ENCODE measurements at places on chromosomes 13 and 19.
A peak's percentile ranks its signal among the peaks of the same experiment; 100 is the strongest.

DNA sequence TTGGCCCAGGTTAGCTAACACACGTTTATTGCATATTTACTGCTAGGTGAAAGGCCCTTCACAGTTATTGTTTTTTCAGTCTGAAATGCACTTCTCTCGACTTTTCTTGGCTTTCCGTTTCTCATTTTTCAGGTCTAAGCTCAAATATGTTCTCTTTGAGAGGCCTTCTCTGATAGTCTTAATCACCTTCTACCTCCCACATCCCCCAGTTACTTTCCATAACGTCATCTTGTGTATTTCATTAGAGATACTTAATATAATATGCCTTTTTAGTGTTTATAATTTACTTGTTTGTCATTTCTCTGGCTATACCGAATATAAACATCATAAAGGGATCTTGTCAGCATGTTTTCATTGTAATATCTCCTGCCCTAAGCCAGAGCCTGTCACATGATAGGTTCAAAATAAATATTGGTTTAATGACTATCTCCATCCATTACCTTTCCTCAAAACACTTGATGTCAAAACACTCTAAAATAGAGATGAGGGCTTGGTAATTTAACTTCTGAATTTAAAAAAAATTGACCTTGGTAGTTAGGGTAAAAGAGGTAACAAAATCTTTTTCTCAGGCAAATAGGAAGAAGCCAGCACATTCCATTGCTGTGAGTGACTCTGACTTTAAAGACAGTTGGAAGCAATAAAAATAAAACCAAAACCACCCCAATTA lies 168.6 kb upstream of the RFC3 start:
- DNase-seq: peak; percentile 83

- no peak for DNase-seq
Measured at GRCh38 chr19:6204866-6205723, 69.6 kb downstream of the ACSBG2 start.

- no peak for DNase-seq
Measured at GRCh38 chr19:39805104-39805503, 26.4 kb downstream of the LEUTX start.

- no peak for DNase-seq
Measured at GRCh38 chr19:9456018-9456689, 20.8 kb upstream of the ZNF266 start.

GRCh38 chr13:82129281-82129680 lies 1753.0 kb downstream of the SLITRK1 start:
- no peak for DNase-seq

DNA sequence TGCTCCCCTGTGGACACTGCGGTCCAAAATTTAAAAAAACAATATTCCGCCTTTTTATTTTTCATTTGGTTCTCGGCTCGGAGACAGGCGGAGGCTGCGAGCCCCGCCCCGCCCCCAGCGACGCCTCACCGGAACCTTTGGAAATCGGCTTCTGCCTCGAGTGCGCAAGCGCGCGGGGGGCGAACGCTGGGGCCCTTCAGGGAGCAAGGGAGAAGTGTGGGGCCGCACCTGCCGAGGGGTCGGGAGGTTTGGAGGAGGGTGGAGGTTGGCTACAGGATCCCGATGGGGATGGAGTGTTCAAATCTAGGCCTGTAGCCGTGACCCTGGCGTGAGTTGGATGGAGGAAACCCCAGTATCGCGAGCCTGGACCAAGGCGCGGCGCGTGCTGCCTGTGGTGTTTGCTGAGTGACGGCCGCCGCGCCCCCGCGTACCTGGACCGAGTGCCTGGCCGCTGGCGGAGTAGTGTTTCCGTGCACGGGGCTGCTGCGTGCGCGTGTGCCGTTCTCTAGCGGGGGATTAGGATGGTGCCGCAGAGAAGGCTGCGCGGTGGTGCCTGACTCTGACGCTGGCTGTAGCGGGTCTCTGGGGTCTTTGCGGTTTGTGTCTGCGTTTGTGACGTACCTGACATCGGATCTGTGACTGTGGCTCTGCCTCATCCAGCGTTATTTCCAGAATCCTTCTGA lies 565 bp upstream of the ZFP30 start:
- peak; percentile 83 for DNase-seq

DNA sequence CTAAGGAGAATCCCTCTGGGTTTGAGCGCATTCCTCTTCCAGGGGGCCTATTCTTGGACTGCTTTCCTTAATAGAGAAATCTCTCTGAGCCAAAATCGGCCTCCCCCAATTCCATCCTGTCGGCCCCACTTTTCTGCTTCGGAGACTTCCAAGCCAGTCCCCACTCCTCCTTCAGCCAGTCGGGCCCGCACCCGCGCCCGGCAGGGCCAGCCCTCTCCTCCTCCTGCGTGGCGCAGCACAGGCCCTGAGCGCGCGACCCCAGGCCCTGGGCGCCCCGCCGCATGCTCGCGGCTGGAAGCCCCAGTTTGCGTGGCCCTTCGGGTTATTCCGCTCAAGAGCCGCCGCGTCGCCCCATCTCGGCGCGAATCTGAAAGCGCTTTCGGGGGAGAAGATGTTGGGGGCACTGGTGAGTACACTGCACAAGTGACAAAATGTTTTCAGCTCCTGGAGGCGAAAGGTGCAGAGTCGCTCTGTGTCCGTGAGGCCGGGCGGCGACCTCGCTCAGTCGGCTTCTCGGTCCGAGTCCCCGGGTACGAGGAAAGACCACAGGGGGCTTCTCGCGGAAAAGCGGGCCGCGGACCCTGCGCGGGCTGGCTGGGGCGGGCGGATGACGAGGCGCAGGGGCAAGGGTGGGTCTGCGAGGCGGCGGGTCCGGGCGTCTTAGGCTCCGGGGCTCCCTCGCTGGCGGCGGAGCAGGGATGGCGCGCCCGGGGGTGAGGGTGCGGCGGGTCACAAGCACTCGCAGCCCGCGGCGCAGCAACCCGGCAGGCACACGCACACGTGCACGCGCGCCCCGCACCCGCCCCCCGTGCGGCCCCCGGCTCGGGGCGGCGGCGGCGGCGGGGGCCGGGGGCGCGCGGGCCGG lies at the start of gene IL17D:
Gene IL17D (plus strand): TSS at position 785 of the 865 bp plus-strand sequence. CDS start 303 bp downstream, outside the sequence.
- DNase-seq: no peak

DNA sequence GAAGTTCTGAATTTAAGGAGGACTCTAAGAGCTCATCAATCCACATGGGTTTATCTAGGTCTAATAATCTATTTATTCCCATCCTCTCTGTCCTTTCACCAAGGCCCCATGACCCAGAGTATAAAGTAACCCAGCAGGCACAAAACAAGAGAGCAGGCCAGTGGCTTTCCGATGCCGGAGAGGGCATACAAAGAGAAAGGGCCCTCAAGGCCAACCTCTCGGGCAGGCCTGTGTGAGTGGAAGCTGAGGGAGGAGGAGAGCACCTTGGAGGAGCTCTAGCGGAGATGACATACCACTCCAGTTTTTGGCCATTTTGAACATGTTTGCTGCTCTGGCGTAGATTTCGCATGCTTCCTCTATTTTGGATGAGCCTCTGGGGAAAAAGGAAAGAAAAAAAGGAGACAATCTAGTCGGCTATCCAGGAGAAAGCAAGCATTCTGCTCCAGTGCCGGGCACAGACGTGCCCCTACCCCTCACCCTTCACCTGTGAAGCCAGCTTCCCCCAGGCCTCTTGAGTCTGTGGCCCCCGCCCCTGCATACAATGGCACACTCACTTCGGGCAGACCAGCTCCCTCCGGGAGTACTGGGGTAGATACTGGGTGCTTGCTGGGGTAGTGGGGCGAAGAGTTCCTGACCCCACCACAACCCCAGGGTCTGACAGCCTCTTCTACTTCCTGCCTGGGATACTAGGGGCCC lies 11.6 kb downstream of the NAPA start:
- no peak for DNase-seq

GRCh38 chr19:58483776-58484175 lies 7.6 kb downstream of the ZNF446 start:
- DNase-seq: no peak

GRCh38 chr13:59607780-59608233 lies 555.9 kb downstream of the DIAPH3 start:
- no peak for DNase-seq

GRCh38 chr19:18844806-18845329 lies 13.1 kb downstream of the UPF1 start:
- no peak for DNase-seq

GRCh38 chr19:12782174-12782423 lies 6.7 kb upstream of the HOOK2 start:
- DNase-seq: no peak

DNA sequence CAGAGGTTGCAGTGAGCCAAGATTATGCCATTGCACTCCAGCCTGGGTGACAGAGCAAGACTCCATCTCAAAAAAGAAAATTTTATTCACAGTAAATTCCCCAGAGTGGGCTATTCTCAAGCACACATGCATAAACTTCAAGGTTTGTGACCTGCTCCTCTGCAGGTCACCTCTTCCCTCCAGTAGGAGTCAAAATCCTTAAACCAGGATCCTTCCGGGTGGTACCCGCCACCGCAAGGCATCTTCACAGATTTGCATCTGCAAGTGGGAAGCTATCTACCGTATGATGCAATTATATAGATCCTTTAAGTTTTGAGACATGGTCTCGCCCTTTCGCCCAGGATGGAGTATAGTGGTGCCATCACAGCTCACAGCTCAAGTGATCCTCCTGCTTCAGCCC lies 3.0 kb upstream of the ECH1 start:
- no peak for DNase-seq

DNA sequence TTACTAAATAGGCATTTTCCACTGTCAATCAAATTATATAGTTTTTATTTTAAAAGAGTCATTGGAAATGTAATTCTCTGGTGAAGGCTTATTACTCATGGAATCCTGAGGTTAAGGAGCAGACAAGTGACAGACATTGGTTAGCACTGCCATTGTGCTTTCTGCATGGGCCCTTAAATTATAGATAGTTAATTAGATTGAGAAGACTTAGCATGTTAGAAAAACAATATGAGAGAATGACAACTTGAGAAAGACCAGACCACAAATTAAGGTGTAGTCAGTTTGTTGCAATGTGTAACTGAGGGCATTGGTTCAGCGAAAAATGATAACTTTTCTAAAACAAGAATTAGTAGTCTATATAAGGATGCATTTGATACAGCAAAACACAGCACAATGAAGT lies 195.5 kb downstream of the SLITRK6 start:
- DNase-seq: no peak

DNA sequence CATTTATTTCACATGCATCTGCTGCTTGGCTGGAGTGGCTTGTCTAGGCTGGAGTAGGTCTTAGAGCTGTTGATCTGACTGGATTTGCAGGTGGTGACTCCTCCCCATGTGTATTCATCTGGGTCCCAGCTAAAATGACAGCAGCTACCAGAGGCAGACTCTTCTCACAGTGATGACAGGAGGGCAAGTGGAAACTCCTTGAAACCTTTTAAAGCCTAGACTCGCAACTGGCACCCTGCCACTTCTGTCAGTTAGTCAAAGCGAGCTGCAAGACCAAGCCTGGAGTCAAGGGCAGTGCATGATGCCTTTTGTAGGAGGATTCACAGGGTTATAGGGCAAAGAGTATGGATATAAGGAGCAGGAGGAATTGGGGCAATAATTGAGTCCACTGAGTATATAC lies 65.2 kb downstream of the TEX26 start:
- no peak for DNase-seq

DNA sequence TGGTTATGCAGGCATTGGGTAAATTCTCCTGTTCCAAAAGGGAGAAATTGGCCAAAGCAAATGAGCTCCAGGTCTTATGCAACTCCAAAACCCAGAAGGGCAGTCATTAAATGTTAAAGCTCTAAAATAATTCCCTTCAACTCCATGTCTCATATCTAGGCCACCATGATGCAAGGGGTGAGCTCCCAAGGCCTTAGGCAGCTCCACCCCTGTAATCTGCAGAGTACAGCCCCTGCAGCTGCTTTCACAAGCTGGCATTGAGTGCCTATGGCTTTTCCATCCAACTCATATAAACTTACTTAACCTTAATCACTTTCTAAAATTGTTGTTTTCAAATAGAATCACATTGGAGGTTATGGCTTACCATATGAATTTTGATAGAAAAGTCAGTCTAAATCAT lies 44.7 kb upstream of the ZNF429 start:
- DNase-seq: no peak

DNA sequence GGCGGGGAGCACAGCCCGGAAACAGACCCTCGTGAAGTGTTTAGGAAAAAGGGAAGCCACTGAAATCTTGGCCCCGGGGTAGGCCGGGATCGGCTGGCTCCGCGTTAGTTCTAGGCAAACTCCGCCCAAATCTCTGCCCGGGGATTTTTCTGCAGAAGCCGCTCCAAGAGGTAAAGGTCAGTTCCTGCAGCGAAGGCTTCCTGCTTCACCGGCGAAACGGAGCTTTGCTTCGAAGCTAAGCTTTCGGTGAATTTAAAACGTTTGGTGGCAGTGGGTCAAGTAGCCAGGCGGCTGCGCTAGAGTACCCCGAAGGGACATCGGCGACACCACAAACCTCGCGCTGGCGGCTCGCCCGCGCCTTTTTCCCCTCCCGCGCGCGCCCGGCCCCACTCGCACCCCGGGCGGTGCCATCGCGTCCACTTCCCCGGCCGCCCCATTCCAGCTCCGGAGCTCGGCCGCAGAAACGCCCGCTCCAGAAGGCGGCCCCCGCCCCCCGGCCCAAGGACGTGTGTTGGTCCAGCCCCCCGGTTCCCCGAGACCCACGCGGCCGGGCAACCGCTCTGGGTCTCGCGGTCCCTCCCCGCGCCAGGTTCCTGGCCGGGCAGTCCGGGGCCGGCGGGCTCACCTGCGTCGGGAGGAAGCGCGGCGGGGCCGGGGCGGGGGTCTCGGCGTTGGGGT lies 441 bp downstream of the GJB2 start:
- DNase-seq: peak; percentile 8

DNA sequence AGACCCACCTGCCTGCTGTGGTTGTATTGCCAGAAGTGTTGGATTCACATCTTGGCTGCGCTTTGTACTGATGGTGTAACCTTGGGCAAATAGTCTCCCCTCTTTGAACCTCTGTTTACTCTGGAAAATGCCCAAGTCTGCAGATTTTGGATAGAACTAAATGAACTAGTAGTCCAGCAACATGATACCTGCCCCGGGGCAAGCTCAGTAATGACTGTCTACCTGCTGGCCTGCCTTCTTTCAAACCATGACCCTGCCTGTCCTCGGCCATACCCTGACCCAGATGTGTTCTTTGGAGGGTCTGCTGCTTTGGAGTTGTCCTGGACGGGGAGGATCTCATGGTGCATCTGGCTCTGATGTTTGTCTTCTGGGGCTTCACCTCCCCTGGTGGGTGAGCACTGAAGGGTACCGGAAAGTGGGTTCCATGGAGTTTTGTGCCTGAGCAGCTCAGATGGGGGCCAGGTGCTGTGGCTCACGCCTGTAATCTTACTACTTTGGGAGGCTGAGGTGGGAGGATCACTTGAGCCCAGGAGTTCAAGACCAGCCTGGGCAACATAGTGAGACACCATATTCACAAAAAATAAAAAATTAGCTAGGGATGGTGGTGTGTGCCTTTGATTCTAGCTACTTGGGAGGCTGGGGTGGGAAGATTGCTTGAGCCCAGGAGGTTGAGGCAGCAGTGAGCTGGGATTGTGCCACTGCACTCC lies 59.5 kb downstream of the TNFRSF19 start:
- no peak for DNase-seq

- DNase-seq: no peak
Measured at GRCh38 chr13:78712831-78713230, 53.9 kb upstream of the OBI1 start.

- no peak for DNase-seq
Measured at GRCh38 chr19:3949997-3950859, 17.4 kb downstream of the NMRK2 start.

GRCh38 chr13:85508683-85509329 lies 290.4 kb downstream of the SLITRK6 start:
- DNase-seq: no peak

All from fibroblast of villous mesenchyme (primary cell).